Camera-type eye (tissue), 1 donor: ENCODE measurements at places on chromosomes 5 and 9. TPM values are rescaled to one million over a fixed set of nuclear protein-coding genes. Genes with fewer than 3 reads are reported as not detected.

GARIN3 gene
- not detected for total RNA-seq

BARHL1 gene
- total RNA-seq: not detected

TEX48 gene
- not detected for total RNA-seq

GPX3 gene
- 129 TPM for total RNA-seq
